T-helper 1 cell treated with Interleukin-12 subunit alpha and Interleukin-12 subunit beta and Interleukin-4 antibody, amounts not matched to agents 30 ng/mL and 1 ng/mL, for 36 hours (primary cell): ENCODE measurements at places on chromosomes 2 and 18. TPM values are rescaled to one million over a fixed set of nuclear protein-coding genes. Genes with fewer than 3 reads are reported as not detected.

The FAM161A gene
- 2.3 and 2.5 TPM in 2 replicates for total RNA-seq

The CTAGE1 gene
- total RNA-seq, result not detected in 2 replicates

The IL1R2 gene
- 1.0 and 1.4 TPM in 2 replicates for total RNA-seq

The CHRNG gene
- not detected in 2 replicates for total RNA-seq

The HSBP1L1 gene
- 12.0 and 13.0 TPM in 2 replicates for total RNA-seq

The FMNL2 gene
- 1.6 and 2.0 TPM in 2 replicates for total RNA-seq

The BCL11A gene
- total RNA-seq, result not detected in 2 replicates

The MERTK gene
- total RNA-seq, result 0.29 TPM in 2 replicates
